T47D (cell line): ENCODE measurements at places on chromosomes 3 and 15.

- DNase-seq: no peak
These were observed 603.6 kb downstream of the PLOD2 start for GRCh38 chr3:145557405-145557804.

- DNase-seq: no peak
These were observed 671.5 kb downstream of the FHIT start for GRCh38 chr3:60579734-60580133.

- DNase-seq: no peak
These were observed 557.6 kb downstream of the MAGI1 start for GRCh38 chr3:65481085-65481484.

DNA sequence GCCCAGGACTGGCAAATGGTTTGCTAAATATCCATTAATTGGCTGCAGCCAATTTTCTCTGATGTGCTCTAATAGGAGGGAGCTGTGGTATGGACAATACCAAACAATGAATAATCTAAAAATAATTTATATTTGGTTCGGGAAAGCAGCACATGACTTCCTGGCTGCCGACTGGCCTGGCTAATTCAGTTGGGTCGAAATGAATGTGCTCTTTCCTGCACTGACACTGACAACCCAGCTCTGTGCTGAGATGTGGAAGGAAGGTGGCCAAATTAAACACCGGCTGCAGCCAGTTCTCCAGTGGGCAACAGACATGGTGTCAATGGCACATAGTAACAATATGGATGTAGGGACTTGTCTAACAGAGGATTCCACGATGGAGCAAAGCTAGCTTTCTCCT lies 21.1 kb upstream of the COLQ start:
- DNase-seq: no peak

GRCh38 chr15:31740203-31740602 lies 290.1 kb upstream of the CHRNA7 start:
- DNase-seq: no peak

GRCh38 chr3:53589201-53589600 lies 94.8 kb downstream of the CACNA1D start:
- no peak for DNase-seq

DNA sequence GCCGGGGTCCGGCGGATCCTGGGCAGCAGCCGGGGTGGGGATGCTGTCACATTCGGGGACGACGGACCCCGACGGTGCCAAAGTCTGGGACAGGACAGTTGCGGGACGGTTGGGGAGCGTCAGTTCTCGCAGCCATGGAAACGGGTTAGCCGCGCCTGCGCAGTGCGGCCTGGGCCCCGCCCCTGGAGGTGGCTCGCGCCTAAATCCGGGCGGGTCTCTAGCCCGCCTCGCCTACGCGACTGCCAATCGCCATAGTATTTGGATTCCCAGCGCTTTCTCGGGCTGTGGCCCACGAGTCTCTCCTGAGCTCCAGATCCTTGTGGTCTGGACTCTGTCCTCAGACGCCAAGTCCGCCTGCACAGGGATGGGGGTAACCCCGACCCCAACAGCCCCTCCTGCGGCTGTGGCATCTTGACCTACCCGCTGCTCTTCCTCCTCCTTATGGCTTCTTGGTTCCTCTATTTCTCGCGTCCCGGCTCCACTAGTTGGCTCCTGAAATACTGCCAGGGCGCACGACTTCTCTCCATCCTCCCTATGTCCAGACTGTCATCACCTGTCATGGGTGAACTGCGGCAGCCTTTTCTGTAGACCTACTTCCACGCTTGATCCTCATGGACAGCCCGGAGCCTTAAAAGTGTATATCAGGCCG lies at the start of gene ZMYND10:
TSS of gene ZMYND10 (minus strand) at position 147 of the 649 bp plus-strand sequence. CDS start 153 bp downstream, outside the sequence.
- peak; percentile 75 for DNase-seq

DNA sequence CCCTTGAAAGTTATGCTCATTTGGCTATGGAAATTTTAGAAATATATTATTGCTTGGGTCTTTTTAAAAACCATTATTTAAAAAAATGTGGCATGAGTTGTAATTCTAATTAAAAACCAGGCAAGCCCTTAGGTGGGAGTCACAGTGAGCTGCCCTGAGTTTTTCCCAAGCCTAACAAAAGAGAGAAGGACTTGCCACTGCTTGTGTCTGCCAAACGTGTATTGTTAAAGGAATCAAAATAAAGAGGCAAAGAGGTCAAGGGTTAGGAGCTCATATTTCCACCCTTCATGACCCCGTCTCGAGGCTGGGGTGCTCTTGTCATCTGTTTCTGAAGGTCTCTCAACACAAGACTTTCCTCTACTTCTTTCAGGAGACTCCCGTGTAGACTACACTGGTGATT lies 321.1 kb downstream of the ZIC1 start:
- no peak for DNase-seq

GRCh38 chr3:128095222-128095703 lies 28.3 kb downstream of the RUVBL1 start:
- DNase-seq: peak; percentile 86

DNA sequence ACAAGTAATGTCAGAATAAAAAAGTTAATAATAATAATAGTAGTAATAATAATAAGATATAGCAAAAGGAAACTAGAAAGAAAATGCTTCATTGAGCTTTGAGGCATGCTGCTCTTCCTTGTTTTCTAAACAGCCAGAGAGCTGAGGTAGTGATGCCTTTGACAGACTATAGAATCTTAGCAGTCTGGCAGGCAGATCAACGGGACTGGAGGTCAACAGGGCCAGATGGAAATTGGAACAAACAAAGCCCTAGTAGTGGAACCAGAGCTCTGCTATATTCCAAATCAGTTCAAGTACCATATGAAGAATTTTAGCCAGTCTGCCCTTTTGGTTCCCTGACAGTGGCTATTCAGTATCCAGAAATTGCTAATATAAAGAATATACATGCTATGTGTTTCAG lies 278.6 kb downstream of the NLGN1 start:
- DNase-seq: no peak

DNA sequence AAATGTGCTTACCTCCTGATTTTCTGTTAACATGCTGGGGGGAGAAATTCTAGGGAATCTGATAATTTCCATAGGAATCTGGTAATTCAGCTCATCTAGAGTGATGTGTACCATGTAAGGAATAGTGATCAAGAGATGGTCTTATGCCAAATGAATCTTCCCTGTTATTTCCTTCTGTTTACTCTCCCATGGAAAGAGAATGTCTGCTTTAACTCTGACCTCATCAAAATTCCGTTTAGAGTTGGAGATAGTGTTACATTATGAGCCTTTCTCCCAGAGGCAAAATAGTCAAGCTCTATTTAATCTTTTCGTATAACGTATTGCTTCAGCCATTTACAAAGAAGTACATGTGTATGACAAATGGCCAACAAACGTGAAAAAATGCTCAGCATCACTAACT lies 76.6 kb downstream of the ARHGEF26 start:
- peak; percentile 26 for DNase-seq

DNA sequence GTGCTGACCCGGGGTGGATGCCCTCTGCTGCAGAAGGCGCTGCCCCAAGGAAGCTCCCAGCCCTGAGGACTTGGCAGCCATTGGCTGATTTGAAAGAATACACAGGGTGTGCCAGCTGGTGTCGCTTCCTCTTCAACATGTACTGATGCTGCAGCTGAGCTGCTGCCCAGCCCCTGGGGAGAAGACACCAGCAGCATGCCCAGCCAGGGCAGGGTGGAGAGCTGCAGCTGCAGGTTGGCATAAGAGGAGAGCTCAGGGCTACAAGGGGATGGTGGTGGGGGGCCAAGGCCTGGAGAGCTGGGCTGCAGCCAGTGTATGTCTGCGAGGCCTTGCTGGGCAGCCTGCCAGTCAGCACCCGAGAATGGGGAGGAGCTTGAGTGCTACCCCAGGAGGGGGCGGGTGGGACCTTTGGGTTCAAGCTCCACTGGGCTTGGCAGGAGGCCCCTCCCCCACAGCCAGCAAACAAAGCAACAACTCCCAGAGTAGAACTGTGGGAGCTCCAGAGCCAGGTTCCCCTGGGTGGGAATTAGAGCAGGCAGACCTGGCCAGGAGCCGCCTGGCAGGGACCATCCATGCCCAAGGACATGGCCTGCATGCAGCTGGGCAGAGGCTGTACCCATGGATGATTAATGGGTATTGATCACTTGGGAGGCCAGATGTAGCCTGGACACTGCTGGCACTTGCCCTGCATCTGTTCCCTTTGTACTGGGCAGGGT lies 9.2 kb upstream of the SEMA4B start:
- DNase-seq: peak; percentile 77

DNA sequence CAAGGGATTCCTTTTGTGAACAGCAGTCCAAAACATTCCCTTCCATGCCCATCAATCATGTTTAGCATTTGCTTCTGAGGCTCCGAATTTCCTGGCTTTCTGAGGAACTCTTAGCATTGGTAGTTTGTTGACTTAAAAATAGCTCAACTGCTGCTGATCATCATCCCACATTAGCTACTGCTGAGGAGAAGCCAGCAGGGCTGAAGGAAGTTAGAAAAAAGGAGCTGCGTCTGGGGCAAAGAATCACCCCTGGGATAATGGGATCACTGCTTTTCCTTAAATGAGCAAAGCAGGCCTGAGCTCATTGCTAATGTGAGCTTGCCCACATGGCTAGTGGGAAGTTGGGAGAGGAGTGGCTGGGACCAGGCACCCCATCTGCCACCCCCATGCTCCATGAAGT lies 39.8 kb downstream of the CYP19A1 start:
- no peak for DNase-seq

- no peak for DNase-seq
These were observed 1.3 kb upstream of the SLITRK3 start for GRCh38 chr3:165197481-165197800.

DNA sequence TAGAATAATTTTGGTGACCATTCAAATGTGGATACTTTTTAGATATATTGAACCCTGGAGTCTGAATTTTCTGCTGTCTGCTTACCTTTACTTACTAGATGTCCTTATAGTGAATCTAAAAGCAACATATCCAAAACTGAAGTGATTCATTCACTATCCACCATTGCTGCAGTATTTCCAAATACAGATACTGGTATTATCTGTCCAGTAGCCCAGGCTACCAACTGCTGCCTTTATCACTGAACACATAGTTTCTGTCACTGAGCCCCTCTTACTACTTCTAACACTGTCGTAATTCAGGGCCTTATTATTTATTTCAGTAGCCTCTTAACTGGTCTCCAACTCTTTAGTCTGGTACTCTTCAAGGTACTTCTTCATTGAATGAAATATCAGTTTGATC lies 49.2 kb downstream of the SLMAP start:
- DNase-seq: no peak

- DNase-seq: no peak
These were observed 10.4 kb upstream of the ZFYVE19 start for GRCh38 chr15:40796512-40796911.

DNA sequence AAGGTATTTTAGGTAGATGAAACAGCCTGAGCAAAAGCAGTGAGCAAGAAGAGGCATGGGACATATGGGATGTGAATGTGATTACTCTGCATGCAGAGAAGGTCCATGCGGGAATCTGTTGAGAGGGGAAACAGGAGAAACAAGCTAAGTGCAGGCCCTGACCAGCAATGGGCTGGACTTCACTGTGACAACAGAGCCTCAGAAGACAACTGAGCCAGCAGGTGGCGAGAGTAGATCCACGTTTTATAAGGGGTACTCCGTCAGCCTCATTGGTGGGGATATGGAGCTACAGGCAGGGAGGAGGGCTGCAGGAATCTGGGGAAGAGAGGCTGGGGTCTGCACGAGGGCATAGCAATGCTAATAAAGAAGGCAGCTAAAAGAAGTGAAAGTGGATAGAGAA lies 405.9 kb upstream of the LMCD1 start:
- DNase-seq: peak; percentile 27

- DNase-seq: no peak
These were observed 134.0 kb upstream of the IL12A start for GRCh38 chr3:159854500-159855124.

- DNase-seq: peak; percentile 61
These were observed 7.5 kb upstream of the APOD start for GRCh38 chr3:195591220-195591619.

GRCh38 chr3:87791248-87792027 lies 267.4 kb downstream of the CGGBP1 start:
- no peak for DNase-seq

- no peak for DNase-seq
These were observed 128.0 kb upstream of the PROK2 start for GRCh38 chr3:71912839-71913495.

GRCh38 chr3:170359178-170359704 lies 1.7 kb downstream of the SKIL start:
- no peak for DNase-seq

GRCh38 chr3:101858464-101859030 lies 9.2 kb downstream of the NFKBIZ start:
- no peak for DNase-seq

DNA sequence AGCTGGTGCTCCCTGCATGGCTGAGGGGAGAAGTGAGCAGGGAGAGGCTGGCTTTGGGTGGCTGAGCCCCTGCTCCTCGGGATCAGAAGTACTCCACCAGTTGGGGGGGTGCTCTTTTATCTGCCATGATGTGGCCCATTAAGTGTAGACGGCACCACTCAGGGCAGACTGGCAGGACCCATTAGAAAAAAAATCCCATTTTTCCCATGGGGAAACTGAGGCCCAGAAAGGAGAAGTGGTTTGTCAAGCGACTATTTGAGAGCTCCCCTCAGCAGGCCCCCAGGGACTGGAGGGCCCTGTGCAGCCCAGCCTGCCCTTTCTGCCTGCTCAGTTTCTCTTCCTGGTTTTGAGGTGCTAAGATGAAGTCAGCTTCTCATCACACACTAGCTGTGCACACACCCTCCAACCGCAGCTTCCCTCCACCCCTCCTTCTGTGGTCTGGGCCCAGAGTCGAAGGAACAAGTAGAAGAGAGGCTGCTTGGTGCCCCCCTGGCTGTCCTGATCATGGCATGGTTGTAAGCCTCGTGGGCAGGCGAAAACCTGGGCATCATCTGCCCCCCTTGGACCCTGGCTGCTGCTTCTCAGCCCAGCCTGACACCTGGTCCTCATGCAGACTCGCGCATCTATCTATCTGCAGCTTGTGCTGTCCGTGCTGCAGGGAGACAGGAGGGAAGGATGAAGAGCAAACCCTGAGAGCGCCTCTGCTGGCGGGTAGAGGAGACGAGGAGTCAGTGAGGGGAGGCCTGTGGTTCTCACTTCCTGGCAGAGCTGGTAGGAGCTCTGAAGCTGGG lies 5.6 kb downstream of the CSK start:
- peak; percentile 80 for DNase-seq

DNA sequence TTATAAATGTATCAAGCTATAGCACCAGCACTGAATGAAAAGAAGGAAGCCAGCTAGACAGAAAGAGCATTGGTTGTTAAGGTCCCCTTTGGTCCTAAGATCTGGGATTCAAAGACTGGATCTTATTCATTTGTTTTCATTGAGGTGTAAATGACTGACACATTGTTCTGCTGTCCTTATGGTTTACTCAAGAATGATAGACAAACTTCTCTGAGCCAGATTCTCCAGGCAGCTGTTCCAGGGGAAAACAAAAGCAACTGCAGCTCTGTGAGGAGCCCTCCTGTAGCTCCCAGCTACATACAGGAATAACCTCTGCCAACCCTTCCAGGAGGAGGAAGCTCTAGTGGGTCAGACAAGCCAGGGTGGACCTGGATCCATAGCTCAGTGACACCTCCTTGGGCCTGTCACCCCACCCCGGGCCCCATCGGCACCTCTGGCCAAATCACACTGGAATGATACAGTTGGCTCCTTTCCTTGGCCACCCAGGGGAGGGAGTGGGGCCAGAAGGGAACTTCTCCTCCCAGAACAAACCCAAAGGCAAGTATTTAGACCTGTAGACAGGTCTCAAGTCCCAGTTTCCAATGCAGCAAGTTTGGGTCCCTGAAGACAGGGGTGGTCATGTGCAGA lies 57.8 kb downstream of the ZNF621 start:
- DNase-seq: no peak
